ENCODE measurements at places on chromosomes 2 and 18. TPM values are rescaled to one million over a fixed set of nuclear protein-coding genes. Genes with fewer than 3 reads are reported as not detected.

- no peak for DNase-seq
Measured at GRCh38 chr2:23286031-23286757, 98.8 kb upstream of the KLHL29 start.

The PLCL1 gene
- 3.9 TPM for total RNA-seq

The EFHD1 gene
- 49.1 TPM for total RNA-seq

The PLA2R1 gene
- total RNA-seq: 1.7 TPM

DNA sequence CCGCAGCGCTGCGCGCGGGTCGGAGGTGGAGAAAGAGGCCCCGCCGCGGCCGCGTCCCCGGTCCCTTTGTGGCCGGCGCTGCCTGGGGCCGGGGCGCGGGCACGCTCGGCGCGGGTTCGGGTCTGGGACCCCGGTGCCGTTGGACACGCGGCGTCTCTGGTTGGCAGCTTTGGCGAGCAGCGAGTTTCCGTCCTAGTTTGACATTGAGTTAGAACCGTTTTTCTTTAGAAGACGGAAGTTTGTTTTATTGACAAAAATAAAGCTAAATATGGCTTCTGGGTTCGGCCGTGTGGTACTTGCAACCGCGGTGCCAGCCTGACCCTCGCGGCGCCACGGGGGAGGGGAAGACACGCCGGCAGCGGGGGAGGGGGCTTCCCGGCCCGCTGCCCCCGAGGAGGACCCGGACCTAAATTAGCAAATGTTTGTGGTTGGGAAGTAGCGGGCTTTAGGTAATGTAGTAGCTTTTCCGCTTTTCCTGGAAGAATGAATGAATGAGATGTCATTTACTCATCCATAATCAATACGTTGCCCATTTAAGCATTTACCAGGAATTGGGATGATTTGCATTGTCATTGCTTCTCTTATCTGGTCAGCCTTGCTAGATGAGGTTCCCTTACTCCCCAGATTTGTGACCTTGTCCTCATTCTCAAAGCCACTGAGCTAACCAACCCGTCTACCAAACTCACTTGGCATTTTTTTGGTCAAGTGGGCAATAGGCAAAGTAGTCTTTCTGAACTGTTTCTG is 530 bp downstream of the GALNT1 start:
- DNase-seq: peak; percentile 59

The POTEI gene
- total RNA-seq: 22.3 TPM

DNA sequence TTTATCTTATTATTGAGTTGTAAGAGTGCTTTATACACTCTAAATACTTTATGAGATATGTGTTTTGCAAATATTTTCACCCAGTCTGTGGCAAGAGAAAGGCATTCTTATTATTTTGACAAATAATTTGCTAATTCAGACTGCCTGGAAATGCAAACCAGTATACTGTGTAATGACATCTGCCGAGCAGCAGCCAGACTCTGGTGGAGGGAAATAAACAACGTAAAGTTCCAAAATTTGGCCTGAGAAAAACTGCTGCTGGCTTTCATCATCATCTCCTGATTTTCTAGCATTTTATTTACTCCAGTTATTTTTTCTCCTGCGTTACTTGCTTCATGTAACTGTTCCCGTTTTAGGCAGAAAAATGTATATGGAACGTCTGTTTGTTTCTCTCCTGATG is 161.6 kb downstream of the RNF152 start:
- DNase-seq: peak; percentile 53

DNA sequence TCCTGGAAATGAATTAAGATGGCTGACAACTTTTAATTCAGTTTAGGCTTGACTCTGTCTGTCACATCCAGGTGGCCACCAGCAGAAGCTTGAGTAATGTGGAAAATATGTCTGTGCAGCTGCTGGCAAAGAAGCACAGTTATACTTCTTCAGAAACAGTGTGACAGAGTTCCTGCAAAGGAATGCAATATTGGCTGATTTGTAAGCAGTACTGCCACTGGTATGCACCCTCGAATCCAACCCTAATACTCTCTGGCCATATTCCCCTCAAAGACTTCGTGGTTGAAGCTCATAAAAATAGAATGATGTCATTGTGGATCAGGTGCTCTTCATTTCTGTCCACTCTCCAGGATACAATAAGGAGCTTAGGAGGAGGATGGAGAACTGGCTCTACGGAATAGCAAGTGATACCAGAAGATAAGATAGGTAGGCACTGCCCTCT is 86.2 kb downstream of the METTL8 start:
- DNase-seq: no peak

GRCh38 chr2:160298960-160299359 is 98.9 kb upstream of the ITGB6 start:
- DNase-seq: no peak

- no peak for DNase-seq
Measured at GRCh38 chr2:215684448-215685237, 248.8 kb upstream of the FN1 start.

DNA sequence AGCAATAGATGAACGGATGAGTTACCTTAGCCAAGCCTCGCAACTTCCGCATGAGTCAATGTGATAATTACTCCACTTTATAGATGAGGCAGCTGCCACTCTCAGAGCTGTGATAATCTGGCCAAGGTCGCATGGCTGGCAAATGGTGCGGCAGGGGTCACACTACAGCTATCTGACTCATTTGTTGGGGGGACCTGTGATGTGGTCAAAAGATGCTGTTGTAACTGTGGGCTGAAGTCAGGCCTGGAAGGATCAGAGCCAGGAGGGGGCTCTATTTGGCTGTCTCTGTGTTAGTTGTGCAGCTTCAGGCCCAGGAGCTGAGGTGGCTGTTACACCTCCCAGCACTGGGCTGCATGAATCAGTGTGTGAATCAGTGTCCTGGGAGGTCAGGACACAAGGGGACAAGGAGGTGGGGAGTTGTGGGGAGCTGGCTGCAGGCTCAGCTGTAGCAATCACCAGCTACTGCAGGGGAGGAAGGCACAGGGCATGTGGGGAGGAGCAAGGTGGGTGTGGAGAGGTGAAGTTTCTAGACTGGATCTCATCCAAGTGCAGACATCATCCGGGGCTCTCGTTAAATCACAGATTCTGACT is 33.1 kb downstream of the NGEF start:
- DNase-seq: no peak

DNA sequence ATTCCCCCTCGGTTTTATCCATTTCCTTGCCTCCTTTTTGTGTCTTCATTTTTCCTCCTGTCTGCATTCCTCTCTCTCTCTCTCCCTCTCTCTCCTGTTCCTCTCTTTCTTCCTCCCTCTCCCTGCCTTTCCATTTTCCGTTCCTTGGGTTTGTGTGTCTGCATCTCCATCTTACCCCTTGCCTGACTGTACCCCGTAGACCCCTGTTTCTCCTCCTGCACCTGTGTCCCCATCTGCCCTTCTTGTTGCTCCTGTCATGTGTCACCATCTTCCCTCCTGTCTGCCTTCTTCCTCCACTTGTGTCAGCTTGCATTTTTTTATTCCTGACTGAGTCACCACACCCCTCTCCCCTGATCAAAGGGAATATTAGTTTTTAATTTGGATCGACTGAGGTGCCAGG is 1.8 kb downstream of the CDK5R2 start:
- DNase-seq: no peak

DNA sequence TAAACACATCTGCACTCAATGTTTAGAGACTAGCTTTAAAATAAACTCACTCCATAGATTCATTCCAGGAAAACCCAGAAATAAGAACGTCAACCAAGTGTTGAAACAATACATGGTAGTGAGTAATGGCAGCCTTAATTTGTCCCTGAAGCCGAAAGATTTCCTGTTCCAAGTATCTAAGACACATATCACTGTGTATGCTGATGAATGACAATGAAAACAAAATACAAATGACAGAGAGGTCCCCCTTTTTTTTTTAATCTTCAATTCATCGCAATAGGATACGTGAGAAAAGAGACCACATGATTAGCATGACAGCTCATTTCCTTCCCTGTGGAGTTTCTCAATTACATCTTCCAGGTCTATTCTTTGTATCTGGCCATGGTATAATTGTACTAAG is 160.5 kb upstream of the STK17B start:
- no peak for DNase-seq

DNA sequence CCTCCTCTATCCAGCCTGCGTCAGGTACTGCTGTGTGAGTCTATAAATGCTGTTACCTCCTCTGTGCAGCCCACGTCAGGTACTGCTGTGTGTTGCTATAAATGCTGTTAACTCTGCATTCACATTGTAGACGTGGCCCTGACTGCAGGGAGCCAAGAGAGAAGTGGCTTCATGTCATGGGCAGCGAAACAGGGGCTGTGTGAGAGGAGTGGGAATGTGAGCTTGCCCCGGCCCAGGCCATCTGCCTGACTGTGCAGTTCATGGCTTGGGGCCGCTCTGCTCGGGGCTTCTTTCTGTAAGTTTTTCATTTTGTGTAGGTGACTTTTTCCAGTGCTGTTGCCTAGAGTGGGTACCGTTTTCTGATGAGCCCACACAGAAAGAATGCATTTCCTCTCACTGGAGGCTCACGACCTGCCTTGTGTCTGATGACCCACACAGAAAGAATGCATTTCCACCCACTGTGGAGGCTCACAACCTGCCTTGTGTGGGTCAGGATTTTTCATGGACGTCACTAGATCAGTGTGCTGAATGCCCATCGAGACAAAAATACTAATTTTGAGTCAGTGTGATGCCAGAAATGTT is 104.5 kb downstream of the SNTG2 start:
- no peak for DNase-seq

The SPDYA gene
- 11.7 TPM for total RNA-seq

The UGT1A8 gene
- 7.2 TPM for total RNA-seq

GRCh38 chr2:10897956-10898355 is 13.8 kb upstream of the KCNF1 start:
- no peak for DNase-seq

The TMEM37 gene
- 27.8 TPM for total RNA-seq

The ITPRIPL1 gene
- 0.29 TPM for total RNA-seq

DNA sequence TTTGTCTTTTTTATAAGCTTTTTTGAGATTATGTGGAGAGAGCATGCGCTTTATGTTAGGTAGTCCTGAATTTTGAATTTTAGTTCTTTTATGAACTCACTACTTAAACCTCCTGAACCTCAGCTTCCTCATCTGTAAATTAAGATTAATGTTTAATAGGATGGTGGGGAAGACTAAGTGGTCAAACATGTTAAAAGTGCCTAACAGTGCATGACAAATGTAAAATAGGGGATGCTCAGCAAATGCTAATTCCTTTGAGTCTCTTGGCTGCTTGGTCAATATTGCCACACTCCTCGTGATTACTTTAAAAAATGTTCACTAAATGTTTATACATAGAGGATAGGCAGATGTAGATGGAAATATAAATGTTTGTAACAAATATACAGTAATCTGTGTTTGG is 6.8 kb downstream of the BIRC6 start:
- DNase-seq: no peak

DNA sequence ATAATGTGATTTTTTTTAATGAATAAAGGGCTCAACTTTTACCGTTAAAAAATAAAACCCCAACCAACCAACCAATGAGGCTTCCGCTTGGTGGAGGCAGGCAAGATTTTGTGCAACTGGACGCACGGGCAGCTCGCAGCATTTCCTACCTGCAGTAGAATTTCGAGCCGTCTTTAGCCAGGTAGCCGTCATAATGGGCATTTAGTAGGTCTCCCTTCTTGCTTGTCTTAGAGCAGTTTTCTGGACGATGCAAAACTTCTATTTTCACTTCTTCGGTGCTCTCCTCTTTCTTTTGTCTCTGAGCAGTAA is 316 bp downstream of the FKBP7 start:
- no peak for DNase-seq

All from stomach (tissue), 19 donors.